GM23338 (cell line): ENCODE measurements at places on chromosomes 3 and 15. TPM values are rescaled to one million over a fixed set of nuclear protein-coding genes. Genes with fewer than 3 reads are reported as not detected.

GRCh38 chr15:51155016-51155580 lies 60.4 kb upstream of the TNFAIP8L3 start:
- no peaks in the 10 kb centered on the region for H3K36me3 ChIP-seq
- H3K4me1 ChIP-seq: no peaks in the 10 kb centered on the region
- no peak for DNase-seq

DNA sequence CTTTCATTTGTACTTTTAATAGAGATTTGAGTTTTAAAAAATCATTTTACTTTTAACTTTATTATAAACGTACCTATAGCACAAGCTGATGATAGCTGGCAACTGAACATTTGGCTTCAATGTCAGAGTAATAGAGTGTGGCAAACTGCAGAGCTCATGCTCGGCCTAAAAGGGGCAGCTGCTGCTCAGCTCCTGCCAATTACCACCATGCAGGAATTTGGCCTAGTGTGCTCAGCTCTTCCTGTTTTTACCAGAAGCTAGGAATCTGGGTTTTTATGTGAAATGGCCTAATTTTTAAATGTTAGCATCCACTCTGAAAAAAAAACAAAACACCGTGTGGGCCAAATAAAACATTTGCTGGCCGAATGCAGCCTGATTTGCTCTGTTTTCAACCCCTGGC lies 1.8 kb downstream of the IFT122 start:
- no peaks in the 10 kb centered on the region for H3K27me3 ChIP-seq
- H3K27ac ChIP-seq: no peak overlapping the region
- peaks cover 14% of the 10 kb centered on the region for H3K36me3 ChIP-seq
- peak overlapping the region; percentile 65; the same call in 1 of the 2 replicates for H3K4me3 ChIP-seq
- DNase-seq: no peak

DNA sequence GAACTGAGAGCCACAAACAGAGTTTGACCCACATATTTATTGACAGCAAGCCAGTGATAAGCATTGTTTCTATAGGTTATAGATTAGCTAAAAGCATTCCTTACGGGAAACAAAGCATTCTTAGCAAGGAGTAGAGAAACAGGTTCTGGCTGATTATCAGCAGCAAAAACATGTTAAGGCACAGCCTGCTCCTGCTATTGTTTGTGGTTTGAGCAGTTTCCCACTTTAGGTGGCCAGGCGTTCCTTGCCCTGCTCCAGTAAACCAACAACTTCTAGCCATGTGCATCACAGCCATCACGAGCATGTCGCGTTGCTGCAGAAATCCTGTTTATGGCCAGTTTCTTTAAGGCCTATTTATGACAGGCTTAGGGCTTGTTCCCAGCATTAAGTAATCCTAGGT lies 44.7 kb upstream of the C2CD4B start:
- no peaks in the 10 kb centered on the region for H3K4me1 ChIP-seq
- H3K36me3 ChIP-seq: 0 out of 2 replicates have a peak, but pooled peaks cover 4% of the 10 kb centered on the region
- no peak overlapping the region for H3K27ac ChIP-seq
- no peak for DNase-seq

LCTL gene
- 2.9 and 5.6 TPM in 2 replicates for total RNA-seq

DNA sequence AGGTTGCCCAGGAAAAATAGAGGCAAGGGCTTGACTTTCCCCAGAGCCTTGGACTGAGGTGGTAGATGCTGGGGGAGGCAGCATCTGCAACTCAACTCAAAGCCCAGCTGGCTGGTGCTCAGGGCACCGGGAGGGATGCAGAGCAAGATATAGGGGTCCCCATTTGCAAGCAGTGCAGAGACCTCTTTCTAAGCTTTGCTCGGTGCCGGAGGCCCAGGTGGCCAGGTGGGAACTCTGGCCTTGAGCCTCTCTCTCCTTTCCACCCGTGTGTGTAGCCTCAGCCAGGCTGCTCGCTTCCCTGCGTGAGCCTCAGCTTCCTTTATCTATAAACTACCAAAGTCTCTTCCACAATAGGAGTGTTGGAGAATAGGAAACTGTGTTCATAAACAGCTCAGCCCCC lies 36.5 kb downstream of the SLC6A6 start:
- H3K27ac ChIP-seq: 0 out of 2 replicates have a peak overlapping the region, but pooled peaks have one; percentile 26
- 0 out of 2 replicates have a peak, but pooled peaks cover 4% of the 10 kb centered on the region for H3K4me1 ChIP-seq
- H3K27me3 ChIP-seq: no peaks in the 10 kb centered on the region
- peaks cover 5% of the 10 kb centered on the region; the same call in 1 of the 2 replicates for H3K36me3 ChIP-seq

GRCh38 chr15:70855764-70856163 lies 1.8 kb upstream of the LARP6 start:
- DNase-seq: no peak
- peaks cover 10% of the 10 kb centered on the region for H3K27me3 ChIP-seq
- no peak overlapping the region for H3K4me3 ChIP-seq

ROBO2 gene
- total RNA-seq: 4.3 and 7.8 TPM in 2 replicates

GOLGA6B gene
- total RNA-seq: not detected in 2 replicates

- H3K4me3 ChIP-seq: no peak overlapping the region
- H3K27me3 ChIP-seq: no peaks in the 10 kb centered on the region
- no peak for DNase-seq
- no peak overlapping the region for H3K27ac ChIP-seq
- H3K4me1 ChIP-seq: no peaks in the 10 kb centered on the region
- no peaks in the 10 kb centered on the region; the same call in 1 of the 2 replicates for H3K36me3 ChIP-seq
Measured at GRCh38 chr3:118587847-118588246, 446.8 kb downstream of the IGSF11 start.

IL17RD gene
- total RNA-seq: 79.6 and 104 TPM in 2 replicates

ZBTB38 gene
- total RNA-seq: 11.5 and 12.4 TPM in 2 replicates

DNA sequence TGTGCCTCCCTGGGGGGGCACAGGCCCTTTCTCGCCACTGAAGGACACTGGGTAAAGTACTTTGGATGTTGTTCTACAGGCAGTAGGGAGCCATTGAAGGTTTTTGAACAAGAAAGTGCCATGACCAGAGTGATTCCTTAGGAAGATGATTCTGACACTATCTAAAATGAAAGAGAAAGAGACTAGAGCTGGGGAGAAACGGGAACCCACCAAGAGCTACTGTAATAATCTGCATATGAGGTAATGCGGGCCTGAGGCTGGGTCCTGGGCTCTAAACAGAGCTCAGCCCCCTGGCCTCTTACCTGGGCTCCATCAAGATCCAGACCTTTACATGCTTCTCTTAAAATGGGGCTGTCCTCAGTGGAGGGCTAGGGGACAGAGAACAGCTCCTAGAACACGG lies 24.9 kb downstream of the GRK7 start:
- no peaks in the 10 kb centered on the region for H3K36me3 ChIP-seq
- no peak overlapping the region for H3K4me3 ChIP-seq
- no peak for DNase-seq

MYO5C gene
- 20.8 and 28.8 TPM in 2 replicates for total RNA-seq

DNA sequence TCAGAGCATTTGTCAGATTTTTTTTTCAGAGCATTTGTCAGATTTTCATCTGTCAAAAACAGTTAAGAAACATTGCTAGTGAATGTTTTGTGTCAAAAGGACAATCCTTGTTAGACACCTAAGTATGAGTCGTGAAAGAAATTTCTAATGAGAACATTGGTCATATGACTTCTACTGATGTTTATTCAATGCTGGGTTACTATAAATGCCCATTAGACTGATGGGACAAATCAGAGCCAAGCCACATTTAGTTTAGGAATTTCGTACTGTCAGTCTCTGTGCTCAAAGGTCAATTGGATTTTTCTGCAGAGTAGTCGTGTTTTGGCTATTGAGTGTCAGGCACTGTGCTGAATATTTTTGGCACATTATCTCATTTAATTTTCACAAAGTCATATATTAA lies 31.6 kb downstream of the TSC22D2 start:
- H3K4me1 ChIP-seq: peaks cover 16% of the 10 kb centered on the region
- H3K27ac ChIP-seq: no peak overlapping the region
- no peak for DNase-seq
- no peaks in the 10 kb centered on the region for H3K27me3 ChIP-seq
- no peaks in the 10 kb centered on the region for H3K36me3 ChIP-seq

- no peaks in the 10 kb centered on the region for H3K27me3 ChIP-seq
- no peaks in the 10 kb centered on the region for H3K36me3 ChIP-seq
- DNase-seq: no peak
- no peak overlapping the region for H3K4me3 ChIP-seq
Measured at GRCh38 chr3:171250444-171250843, 209.8 kb downstream of the TNIK start.

DNA sequence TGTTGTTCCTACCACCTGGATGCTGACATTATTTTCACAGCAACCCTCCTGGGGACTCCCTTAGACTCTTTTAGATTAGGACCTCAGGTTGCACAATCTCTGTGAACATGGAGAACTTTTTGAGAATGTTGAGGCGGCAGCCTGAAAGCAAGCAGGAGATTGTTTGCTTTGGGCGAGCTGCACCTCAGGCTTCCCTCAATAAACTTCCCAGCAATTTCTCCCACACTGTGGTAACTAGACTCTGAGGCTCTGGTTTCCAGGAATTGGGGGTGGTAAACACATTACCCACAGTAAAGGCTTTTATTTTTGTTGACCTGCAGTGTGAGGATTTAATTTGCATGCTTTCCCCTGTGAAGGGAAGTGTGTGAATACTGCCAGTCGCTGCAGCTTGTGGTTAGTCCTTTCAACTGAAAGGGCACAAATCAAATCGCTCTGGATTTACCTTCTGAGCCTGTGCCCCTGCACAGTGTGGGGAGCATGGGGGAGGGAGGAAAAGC lies 35.2 kb upstream of the SIAH2 start:
- peak overlapping the region; percentile 73 for H3K27ac ChIP-seq
- peak; percentile 44 for DNase-seq
- no peaks in the 10 kb centered on the region for H3K36me3 ChIP-seq
- H3K4me3 ChIP-seq: peak overlapping the region; percentile 19; the same call in 1 of the 2 replicates
- H3K27me3 ChIP-seq: no peaks in the 10 kb centered on the region

NR1I2 gene
- total RNA-seq: 3.9 and 4.4 TPM in 2 replicates

- no peak overlapping the region for H3K4me3 ChIP-seq
- H3K4me1 ChIP-seq: no peaks in the 10 kb centered on the region
- H3K36me3 ChIP-seq: no peaks in the 10 kb centered on the region
- H3K27ac ChIP-seq: no peak overlapping the region
Measured at GRCh38 chr3:187957165-187957581, 196.8 kb upstream of the LPP start.

DNA sequence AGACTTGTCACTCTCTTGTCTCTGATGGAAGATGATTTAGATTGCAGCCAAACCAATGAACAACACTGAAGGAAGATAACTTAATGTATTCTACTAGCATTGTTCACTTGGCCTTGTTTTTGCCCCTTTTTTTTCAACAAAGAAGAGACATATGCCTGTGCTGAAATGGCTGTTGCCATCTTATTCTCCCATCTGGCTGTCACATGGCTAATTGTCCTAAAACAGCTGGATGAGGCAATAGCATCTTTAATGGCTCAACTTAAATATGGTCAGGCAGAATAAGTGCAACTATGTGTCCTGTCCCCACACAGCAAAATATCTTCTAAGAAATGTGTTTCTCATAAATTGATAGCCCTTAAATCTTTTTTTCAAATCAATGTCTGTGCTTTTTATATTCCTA lies 576.9 kb downstream of the TUSC7 start:
- no peaks in the 10 kb centered on the region for H3K27me3 ChIP-seq
- H3K36me3 ChIP-seq: no peaks in the 10 kb centered on the region
- H3K4me3 ChIP-seq: no peak overlapping the region
- no peak for DNase-seq
- peaks cover 2% of the 10 kb centered on the region for H3K4me1 ChIP-seq

DNA sequence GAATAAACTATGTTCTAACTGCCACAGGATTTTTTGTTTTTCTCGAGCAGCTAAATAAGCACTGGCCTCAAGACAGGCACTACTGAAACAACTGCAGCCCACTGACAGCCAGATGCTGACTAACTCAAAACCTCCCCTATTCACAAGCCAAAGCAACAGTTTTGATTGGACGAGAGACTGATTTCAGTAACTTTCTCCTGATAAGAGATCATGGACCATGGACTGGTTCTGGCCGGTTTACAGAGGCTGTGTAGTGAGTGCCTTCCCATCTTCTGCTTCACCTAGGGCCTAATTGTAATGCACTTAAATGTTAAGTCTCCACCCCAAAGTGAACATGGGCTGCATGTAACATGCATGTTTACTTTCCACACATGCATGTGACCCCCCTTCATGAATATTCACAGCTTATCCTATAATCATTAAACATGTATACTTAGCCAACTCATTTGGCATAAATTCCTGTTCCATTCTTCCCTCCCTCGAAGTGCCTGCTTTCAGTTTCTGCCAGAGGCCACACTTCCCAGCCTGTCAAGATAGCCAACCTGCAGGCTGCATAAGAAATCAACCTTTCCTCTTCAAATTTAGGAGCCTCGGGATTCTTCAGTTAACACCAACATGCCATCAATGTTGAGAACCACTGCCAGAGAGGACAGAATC lies 108.2 kb downstream of the ULK4 start:
- DNase-seq: no peak
- H3K27ac ChIP-seq: no peak overlapping the region
- H3K27me3 ChIP-seq: no peaks in the 10 kb centered on the region
- H3K4me1 ChIP-seq: no peaks in the 10 kb centered on the region

LRRK1 gene
- total RNA-seq: 2.6 and 4.4 TPM in 2 replicates

DNA sequence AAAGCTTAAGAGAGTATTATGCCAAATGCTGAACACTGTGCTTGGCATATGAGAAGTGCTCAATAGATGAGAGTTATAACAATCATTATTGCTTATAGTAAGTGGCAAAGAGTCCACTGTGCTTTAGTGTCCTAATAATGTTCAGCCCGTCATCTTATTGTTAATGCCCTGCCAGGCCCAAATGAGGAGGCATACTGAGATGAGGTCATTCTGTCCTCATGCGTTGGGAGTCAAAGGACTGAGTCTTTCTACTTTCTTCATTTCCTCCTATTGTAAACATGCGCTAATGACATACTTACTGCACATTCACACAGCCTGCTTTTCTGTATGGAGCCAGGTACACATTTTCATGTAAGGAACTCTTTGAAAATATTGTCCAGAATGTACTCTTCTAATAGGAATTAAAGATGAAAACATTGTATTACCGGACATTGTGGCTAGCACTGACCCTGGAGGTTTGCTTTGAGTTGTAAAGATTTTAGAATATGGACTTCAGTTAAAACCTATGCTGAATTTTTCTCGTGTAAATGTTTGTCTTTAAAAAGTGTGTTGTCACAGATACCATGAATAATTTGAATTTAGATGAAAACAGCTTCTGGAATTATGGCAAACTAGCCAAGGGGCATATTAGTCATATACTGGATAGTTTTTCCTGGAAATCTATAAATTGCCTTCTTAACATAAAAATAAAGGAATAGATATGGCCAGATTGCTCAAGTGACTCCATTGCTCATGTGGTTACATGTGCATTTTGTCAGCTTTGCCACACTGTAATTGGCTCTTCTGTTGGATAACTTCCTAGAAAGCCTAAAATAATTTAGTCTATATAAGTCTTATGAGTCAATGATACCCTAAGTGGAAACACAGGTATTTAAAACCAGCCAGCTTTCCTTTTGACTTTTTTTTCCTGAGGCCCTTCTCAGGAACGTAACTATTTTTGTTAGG lies 38.3 kb downstream of the KBTBD12 start:
- no peak overlapping the region for H3K27ac ChIP-seq
- H3K4me1 ChIP-seq: no peaks in the 10 kb centered on the region
- DNase-seq: no peak
- H3K36me3 ChIP-seq: no peaks in the 10 kb centered on the region; the same call in 1 of the 2 replicates
- no peaks in the 10 kb centered on the region for H3K27me3 ChIP-seq

DNA sequence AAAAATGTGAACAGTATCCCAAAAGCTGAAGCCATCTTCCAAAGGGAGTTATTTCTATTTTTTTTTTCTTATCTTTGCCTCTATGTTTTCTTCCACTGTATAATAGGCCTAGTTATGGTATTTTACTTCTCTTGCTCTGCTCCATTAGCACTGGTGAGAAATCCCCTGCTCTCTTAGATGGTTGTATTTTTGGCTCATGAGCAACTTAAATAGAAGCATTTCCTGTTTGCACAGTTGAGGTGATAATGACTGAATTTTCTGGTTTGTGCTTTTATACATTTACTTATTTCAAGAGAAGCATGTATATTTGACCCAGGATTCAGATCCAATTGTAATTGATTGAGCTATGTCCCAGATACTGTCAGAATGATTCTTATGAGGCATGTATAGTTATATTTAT lies 61.6 kb upstream of the CD200R1L start:
- no peak overlapping the region for H3K4me3 ChIP-seq
- no peaks in the 10 kb centered on the region for H3K4me1 ChIP-seq
- H3K27me3 ChIP-seq: no peaks in the 10 kb centered on the region
- no peak overlapping the region for H3K27ac ChIP-seq
- no peaks in the 10 kb centered on the region; the same call in 1 of the 2 replicates for H3K36me3 ChIP-seq

TMEM158 gene
- 16.9 and 19.6 TPM in 2 replicates for total RNA-seq
